ENCODE measurements at places on chromosomes 16 and 17. TPM values are rescaled to one million over a fixed set of nuclear protein-coding genes. Genes with fewer than 3 reads are reported as not detected.

The DCAKD gene
- 19.1 TPM for total RNA-seq

The CCL7 gene
- not detected for total RNA-seq

GRCh38 chr17:57271821-57272220, 15.5 kb downstream of the MSI2 start:
- H3K27me3 ChIP-seq = no peaks in the 10 kb centered on the region
- no peaks in the 10 kb centered on the region for H3K4me1 ChIP-seq
- H3K4me3 ChIP-seq = no peak overlapping the region
- DNase-seq = no peak
- no peaks in the 10 kb centered on the region for H3K36me3 ChIP-seq

- H3K4me3 ChIP-seq = no peak overlapping the region
- peak; percentile 67 for DNase-seq
- H3K27ac ChIP-seq = peak overlapping the region; percentile 25
- peaks cover 9% of the 10 kb centered on the region for H3K4me1 ChIP-seq
- H3K27me3 ChIP-seq = no peaks in the 10 kb centered on the region
Measured at GRCh38 chr16:66660422-66661209, 35.9 kb downstream of the CMTM4 start.

GRCh38 chr16:842061-842476, 41.5 kb upstream of the GNG13 start:
- H3K4me3 ChIP-seq = no peak overlapping the region
- peaks cover 14% of the 10 kb centered on the region for H3K4me1 ChIP-seq
- DNase-seq = peak; percentile 72

DNA sequence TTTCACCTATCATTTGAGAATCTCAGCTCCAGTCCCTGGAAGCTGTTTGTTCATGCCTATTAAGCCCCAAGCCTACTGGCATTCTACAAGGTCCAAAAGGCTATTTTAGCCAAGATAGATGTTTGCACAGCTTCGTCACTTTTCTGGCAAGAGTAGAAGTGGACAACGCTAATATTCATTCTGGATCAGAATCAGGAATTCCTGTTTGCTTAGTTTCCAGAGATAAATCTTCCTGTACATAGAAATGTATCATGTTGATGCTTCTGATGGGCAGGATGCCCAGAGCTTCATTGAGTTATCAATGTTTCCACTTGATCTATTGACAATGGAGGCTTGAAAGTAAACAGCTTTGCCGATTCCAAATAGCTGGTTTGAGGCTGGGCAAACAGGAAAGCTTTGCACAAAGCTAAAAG, 260.7 kb upstream of the CA10 start:
- no peaks in the 10 kb centered on the region for H3K4me1 ChIP-seq
- H3K27ac ChIP-seq = no peak overlapping the region
- no peaks in the 10 kb centered on the region for H3K27me3 ChIP-seq
- no peak overlapping the region for H3K4me3 ChIP-seq
- no peaks in the 10 kb centered on the region for H3K36me3 ChIP-seq

DNA sequence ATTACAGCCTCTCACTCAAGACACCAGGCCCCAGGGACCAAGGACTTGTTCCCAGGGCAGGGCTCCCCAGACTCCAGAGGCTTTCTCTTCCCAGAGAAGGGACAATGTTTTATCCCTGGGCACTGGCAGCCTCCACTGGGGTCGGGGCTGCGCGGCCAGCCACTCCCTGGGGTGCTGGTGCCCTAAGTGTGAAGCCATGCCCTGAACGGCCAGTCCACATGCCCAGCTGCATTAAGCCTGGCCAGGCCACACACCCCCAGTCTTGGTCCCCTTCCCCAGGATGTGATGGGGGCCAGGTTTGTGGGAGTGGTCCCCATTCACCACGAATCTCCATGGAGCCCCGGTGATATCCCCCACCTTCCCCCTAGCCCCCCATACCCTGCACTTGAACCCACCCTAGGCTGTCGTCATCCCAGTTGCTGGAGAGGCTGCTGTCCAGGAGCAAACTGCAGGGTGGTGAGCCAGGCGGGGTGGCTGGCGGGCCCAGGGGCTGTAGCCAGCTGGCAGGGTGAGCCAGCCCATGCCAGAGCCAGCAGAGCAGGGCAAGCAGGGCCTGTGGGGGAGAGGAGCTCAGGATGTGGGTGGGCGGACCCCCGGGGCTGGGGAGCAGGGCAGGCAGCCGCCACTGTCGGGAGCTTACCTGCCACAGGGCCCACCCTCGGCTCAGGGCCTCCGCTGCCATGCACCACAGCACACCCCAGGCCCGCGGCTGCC, 4.6 kb downstream of the PAQR4 start:
- no peaks in the 10 kb centered on the region for H3K27me3 ChIP-seq
- H3K4me1 ChIP-seq = peaks cover 13% of the 10 kb centered on the region
- peaks cover 50% of the 10 kb centered on the region for H3K36me3 ChIP-seq
- H3K4me3 ChIP-seq = no peak overlapping the region
- H3K27ac ChIP-seq = peak overlapping the region; percentile 37

DNA sequence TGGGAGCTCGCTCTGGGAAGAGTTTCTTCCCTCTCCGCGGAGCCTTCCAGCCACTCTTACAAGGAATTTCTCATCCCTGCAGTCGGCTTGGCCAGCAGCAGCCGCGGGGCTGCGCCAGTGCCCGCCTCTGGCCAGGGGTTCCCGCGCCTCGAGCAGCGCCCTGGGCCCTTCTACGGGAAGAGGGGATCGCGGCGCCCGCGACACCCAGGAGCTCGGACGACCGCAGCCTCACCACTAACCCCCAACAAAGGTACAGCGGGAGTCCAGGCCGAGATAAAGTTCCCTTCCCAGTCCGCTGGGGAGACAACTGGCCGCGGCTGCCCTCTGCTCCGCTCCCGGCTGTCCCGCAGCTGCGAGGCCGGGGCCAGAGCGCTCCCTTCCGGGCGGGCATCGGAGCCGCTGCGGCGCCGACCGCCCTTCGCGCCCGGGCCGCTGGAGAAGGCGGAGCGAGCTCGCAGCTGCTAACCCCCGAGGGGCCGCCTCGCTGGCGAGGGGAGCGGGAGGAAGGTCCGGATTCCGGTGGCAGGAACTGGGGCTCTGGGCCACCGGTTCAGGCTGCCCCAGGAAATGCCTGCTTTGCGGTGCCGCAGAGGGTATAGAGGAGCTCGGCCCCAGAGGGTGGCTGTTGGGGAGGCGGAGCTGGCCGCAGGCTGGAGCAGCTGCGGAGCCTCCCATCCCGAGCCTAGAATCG, 3.6 kb upstream of the HS3ST3B1 start:
- no peaks in the 10 kb centered on the region for H3K36me3 ChIP-seq
- peaks cover 19% of the 10 kb centered on the region for H3K4me1 ChIP-seq
- H3K27ac ChIP-seq = no peak overlapping the region
- no peak overlapping the region for H3K4me3 ChIP-seq
- peaks cover 82% of the 10 kb centered on the region for H3K27me3 ChIP-seq
- DNase-seq = no peak

GRCh38 chr16:83622010-83622409, 185.8 kb upstream of the HSBP1 start:
- no peaks in the 10 kb centered on the region for H3K36me3 ChIP-seq
- no peak overlapping the region for H3K4me3 ChIP-seq
- DNase-seq = no peak
- no peaks in the 10 kb centered on the region for H3K4me1 ChIP-seq
- peaks cover 39% of the 10 kb centered on the region for H3K27me3 ChIP-seq

DNA sequence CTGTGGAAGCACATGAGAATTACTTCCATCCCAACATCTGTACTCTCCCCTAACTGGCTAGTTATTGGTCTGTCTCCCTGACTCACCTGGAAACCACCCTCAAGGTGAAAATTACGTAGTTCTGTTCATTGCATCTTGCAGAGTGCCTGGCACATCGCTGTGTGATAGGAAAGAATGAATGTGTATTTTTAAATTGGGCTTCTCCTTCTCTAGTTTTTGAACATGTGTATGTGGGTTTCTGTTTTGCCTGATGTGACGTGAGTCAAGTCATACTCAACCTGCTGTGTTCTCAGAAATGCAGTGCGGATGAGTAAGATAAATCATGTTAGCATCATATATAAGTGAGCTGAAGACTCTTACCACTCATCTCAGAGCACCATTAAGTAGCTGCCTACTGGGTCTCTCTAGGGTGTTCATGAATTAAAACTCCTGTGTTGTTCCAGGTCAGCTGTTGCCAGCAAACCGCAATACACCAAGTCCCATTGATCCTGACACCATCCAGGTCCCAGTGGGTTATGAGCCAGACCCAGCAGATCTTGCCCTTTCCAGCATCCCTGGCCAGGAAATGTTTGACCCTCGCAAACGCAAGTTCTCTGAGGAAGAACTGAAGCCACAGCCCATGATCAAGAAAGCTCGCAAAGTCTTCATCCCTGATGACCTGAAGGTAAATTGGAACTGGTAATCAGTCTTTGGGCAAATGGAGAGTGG, 50.2 kb downstream of the HLF start:
- no peaks in the 10 kb centered on the region for H3K36me3 ChIP-seq
- no peak overlapping the region for H3K27ac ChIP-seq
- H3K4me1 ChIP-seq = no peaks in the 10 kb centered on the region
- no peak overlapping the region for H3K4me3 ChIP-seq
- DNase-seq = no peak

GRCh38 chr17:17189559-17189958, 16.6 kb downstream of the PLD6 start:
- no peak for DNase-seq
- H3K27ac ChIP-seq = no peak overlapping the region
- H3K4me1 ChIP-seq = no peaks in the 10 kb centered on the region
- H3K27me3 ChIP-seq = no peaks in the 10 kb centered on the region

DNA sequence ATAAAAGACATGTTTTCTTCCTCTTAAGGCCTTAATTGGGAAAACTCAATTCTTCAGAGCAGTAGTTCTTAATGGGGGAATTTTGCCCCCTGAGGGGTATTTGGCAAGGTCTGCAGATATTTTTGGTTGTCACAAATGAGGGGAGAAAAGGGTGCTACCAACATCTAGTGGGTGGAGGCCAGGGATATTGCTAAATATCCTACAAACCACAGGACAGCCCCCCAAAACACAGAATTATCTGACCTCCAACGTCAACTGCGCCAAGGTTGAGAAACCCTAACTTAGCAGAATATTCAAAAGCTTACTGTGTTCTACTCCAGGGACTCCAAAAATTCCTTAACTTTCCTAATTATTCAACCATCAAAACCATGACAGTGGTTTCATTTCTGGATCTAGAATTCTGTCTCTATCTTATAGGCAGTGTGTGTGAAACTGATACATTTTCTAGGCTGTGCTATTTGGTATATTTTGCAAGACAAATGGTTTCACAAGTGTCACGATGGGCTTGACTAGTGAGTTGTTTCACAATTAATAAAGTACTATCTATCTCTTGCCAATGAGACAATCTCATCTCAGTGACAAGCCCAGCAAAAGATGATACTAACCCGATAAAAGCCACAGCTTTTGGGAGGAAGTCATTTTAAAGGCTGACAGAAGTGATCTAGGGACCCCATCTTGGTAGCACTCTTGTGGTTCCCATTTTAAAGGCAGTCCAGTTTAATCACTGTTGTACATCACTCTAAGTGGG, 14.7 kb downstream of the TXNDC11 start:
- no peaks in the 10 kb centered on the region for H3K4me1 ChIP-seq
- no peak for DNase-seq
- no peak overlapping the region for H3K27ac ChIP-seq
- H3K36me3 ChIP-seq = peaks cover 42% of the 10 kb centered on the region
- H3K27me3 ChIP-seq = no peaks in the 10 kb centered on the region
- no peak overlapping the region for H3K4me3 ChIP-seq

DNA sequence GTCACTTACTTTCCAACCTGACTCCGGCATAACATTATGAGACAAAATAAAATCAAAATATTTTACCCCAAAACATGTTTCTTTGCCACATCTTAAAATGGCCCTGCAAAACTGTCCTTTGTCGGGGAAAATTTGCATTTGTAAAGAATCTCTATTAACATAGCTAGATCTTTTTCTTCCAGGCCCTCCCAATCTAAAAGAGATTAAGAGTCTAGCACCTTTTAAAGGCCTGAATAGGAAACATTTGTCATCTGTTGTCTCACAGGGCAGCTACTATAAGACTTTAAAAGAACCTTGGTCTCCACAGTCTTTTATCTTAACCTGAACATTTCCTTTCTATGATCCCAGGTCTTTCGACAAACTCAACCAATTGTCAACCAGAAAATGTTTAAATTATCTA, 18.1 kb upstream of the DHRS7B start:
- H3K36me3 ChIP-seq = no peaks in the 10 kb centered on the region
- H3K27ac ChIP-seq = no peak overlapping the region
- DNase-seq = no peak
- no peaks in the 10 kb centered on the region for H3K4me1 ChIP-seq
- no peak overlapping the region for H3K4me3 ChIP-seq

DNA sequence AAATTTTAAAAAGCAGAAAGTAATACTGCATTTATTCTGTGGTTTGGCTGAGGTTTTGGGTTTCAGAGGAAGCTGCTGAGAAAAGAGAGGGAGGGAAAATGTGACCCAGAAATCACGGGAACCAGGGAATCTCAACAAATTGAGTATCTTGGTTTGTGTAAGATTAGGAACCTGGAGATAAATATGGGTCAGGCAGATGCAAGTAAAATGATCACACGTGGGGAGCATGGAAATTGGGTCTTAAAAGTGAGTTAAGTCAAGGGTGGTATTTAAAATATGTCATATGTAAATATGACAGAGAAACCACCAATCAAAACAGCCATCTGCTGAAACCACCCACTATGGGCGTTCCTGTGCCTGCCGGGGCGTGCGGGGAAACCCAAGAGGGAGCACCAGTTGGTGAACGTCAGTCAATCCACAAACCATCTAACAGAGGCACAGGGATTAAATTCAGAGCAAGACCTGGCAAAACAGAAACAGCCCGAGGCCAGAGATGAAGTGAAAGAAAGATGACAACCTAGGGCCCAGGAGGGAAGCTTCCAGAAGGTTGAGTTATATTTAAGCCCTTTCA, 33.4 kb downstream of the CDH13 start:
- H3K4me3 ChIP-seq = no peak overlapping the region
- no peak overlapping the region for H3K27ac ChIP-seq
- DNase-seq = peak; percentile 45
- no peaks in the 10 kb centered on the region for H3K27me3 ChIP-seq
- H3K4me1 ChIP-seq = peaks cover 1% of the 10 kb centered on the region

DNA sequence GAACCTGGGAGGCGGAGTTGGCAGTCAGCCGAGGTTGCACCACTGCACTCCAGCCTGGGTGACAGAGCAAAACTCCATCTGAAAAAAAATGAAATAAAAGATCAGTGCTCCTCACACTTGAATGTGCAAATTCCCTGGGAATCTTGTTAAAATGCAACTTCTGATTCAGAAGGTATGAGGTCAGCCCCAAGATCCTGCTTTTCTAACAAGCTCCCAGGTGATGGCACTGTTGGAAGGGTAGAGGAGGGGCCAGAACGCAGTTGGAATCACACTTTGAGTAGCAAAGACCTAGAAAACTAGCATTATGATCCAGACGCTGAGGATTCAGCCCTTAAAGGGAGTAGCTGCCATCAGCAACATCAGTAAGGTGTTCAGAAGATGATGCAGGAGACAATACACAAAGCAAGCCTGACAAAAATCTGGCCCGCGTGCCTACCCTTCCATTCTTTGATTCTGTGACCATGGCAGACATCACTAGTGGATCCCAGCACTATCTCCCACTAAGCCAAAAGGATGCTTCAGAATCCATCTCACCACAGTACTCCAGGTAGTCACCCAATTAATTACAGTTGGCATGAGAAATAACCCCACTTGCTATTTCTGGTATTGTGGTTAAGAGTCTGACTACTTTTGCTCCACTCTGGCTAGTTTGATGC, 33.1 kb upstream of the MEIOC start:
- H3K36me3 ChIP-seq = no peaks in the 10 kb centered on the region
- no peak for DNase-seq
- no peak overlapping the region for H3K4me3 ChIP-seq
- no peak overlapping the region for H3K27ac ChIP-seq
- H3K27me3 ChIP-seq = no peaks in the 10 kb centered on the region

All from A673 (cell line).